ENCODE measurements at places on chromosomes 4 and X.

- DNase-seq = no peak
These were observed 116.6 kb upstream of the RAI2 start for GRCh38 chrX:17977696-17978095.

- DNase-seq = no peak
These were observed 456.0 kb upstream of the FAM241A start for GRCh38 chr4:111689214-111689613.

DNA sequence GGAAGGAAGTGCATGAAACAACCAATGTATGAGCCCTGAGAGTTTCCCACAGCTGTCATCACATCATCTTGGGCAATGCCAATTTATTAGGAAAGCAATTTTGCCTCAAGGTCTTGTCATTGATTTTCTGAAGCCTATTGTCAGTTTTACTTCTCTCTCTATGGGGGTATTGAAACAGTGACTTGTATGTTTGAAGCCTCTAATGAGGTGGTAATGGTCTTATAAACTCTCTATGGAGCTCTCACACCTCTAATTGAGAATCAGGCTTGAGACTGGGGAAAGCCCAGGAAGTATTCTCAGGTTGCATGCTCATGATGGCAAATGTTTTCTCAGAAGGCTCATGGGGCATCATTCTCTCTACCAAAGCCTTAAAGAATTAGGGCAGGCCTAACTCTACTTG is 308.2 kb upstream of the EMCN start:
- DNase-seq = no peak

GRCh38 chr4:82560853-82561785 is 669 bp downstream of the TMEM150C start:
- no peak for DNase-seq

GRCh38 chr4:91325495-91325894 is 978.3 kb upstream of the GRID2 start:
- DNase-seq = no peak

GRCh38 chrX:72621625-72622485 is 49.2 kb upstream of the HDAC8 start:
- no peak for DNase-seq

- no peak for DNase-seq
These were observed 70.7 kb downstream of the SUPT20HL2 start for GRCh38 chrX:24243188-24243587.

DNA sequence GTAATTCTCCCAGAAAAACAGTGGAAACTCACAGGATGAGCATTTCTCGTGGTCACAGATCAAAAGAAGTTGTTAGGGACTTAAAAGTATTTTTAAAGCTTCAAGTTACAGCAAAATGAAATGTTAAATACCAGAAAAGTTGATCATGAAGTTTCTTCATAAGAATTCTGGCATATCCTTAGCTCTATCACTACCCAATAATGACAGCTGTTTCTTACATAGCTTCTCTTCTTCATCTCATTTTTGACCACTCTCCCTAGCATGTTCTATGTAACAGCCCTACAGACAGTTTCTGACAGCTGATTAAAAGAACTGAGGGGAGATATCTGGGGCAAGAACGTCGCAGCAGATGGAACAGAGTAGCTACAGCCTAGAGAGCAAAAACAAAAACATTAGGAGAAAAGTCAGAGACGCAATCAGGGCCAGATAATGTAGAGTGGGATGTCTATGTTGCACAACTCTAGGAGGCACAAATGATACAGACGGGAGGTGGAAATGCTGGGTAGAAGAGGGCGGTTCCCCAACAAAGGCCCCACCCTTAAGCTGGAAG is 108.7 kb downstream of the CORIN start:
- no peak for DNase-seq

DNA sequence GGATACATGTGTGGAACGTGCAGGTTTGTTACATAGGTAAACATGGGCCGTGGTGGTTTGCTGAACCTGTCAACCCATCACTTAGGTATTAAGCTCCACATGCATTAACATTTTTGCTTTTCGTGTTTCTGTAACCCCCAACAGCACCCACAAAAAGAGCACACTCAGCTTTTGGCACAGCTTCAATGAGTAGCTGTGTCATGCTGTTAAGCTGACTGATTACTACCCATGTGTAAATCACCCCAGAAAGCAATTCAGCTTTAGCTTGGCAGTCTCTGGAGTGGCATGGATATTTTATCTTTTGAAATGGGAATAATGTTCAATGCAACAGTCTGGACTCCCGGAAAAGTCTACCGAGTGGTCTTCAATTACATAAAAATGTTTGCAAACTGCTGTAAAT is 734.3 kb downstream of the STIM2 start:
- no peak for DNase-seq

DNA sequence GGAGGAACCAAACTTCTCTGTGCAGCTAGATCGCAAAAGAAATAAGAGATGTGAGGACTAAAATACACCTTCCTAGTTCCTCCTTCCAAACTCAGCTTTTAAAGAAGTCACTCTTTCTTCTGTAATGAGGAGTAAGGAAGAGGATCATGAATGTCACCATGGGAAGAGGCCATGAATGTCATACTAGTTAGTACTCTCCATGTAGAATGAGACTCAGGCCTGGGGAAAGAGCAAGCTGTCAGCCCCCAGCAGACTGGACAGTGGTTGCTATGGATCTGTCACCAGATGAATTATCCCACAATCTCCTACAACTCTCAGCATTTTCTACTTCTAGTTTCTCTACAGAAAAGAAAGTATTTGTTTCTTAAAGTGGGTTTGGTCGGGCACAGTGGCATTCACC is 57.1 kb upstream of the PRDM8 start:
- no peak for DNase-seq

DNA sequence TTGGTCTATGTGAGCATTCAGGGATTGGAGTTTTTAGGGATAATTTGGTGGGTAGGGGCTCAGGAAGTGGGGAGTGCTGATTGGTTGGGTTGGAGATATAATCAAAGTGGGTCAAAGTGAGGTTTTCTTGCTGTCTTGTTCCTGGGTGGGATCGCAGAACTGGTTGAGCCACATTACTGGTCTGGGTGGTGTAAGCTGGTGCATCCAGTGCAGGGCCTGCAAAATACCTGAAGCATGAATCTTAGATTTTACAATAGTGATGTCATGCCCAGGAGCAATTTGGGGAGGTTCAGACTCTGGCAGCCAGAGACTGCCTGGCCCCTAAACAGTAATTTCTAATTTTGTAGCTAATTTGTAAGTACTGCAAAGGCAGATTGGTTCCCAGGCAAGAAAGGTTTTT is 665.6 kb upstream of the PRKX start:
- no peak for DNase-seq

DNA sequence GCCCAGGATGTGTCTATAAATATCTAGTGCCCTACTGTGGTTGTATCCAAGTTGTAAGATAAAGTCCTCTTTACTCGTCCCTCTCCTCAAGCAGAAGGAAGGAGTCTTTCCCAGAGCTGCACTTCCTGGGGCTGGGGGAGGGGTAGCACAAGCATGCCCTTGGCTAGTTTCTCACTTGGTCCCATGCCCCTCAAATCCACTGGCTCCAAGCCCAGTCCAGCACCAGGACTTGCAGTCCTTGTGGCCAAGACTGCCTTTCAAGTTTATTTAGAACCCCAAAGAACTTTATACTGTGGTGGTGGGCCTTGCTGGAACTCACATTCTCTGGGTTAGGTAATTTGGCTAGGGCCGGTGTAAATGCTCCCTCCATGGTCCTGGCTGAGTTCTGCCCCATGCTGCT is 43.2 kb upstream of the SLC10A4 start:
- no peak for DNase-seq

DNA sequence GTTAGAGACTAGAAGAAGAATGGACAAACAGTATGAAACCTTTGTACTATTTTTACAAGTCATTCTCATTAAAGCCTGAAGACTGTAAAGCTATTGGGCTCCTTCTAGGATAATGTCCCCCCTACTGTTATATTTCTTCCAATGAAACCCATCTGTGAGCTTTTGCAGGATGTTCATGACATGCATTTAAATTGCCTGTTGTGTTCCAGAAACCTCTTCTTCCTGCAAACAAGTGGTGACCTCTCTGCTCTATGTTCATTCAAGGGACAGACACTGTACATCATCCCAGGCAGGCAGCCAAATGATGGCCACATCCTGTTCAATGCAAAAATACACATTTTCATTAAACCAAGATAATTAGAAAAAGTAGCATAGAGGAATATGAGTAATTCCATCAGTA is 128.0 kb downstream of the C4orf33 start:
- no peak for DNase-seq

DNA sequence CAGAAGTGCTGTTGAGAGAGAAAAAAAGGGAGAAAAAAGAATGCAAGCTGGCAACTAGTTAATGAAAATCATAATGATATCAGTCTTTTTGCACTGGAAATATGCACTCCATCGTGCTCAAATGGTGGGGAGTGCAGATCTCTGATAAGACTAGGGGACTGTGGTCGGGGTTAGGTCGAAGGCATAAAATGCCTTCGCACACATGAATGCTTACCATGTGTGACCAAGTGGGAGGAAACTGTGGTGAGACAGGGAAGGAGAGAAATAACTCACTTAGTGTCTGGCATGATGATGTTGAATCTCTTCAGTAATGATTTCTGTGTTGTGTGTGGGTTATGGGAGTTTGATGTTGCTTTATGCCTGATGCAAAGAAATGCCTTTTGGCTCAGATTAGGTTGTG is 358.9 kb downstream of the FBXO8 start:
- no peak for DNase-seq

DNA sequence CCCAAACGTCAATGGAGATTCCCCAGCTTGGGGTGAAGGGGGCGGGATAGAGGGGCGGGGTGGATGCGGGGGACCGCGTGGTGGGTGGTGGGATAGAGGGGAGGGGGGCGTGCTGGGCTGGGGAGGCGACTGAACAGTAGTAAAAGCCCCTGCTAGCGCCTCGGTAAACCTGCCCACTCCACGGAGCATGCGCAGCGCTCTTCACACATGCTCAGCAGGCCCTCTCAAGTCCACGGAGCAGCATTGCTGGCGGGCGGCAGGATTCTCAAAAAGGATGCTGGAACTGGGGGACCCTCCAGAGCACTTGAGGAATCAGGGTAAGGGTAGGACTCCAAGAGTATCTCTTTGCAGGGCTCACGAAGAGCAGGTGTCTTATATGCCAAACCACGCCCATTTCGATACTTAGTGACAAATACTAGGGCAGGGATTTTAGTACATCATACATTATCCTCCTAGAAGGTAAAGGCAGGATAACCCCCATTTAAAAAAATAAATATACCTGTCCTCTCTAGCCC is 378 bp upstream of the RPS6KA6 start:
- DNase-seq = no peak

DNA sequence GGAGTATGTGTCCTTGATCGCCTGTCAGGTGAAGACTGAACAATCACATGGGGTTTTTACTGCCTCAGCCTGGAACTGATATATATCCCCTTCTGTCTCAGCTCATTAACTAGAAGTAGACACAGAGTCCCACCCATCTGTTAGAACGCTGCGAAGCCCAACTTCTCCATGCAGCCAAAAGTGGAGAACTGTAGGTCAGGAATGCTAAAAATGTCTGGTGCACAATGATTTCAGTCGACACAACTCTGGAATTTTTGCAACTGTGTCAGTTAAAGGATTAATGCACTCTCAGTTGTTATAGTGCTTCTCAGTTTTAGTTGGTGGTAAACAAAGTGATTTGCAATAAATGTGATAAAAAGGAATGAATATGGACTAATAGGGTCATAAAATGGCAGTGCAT is 287.2 kb downstream of the INPP4B start:
- no peak for DNase-seq

GRCh38 chrX:115449742-115450141 is 111.2 kb upstream of the PLS3 start:
- DNase-seq = no peak

DNA sequence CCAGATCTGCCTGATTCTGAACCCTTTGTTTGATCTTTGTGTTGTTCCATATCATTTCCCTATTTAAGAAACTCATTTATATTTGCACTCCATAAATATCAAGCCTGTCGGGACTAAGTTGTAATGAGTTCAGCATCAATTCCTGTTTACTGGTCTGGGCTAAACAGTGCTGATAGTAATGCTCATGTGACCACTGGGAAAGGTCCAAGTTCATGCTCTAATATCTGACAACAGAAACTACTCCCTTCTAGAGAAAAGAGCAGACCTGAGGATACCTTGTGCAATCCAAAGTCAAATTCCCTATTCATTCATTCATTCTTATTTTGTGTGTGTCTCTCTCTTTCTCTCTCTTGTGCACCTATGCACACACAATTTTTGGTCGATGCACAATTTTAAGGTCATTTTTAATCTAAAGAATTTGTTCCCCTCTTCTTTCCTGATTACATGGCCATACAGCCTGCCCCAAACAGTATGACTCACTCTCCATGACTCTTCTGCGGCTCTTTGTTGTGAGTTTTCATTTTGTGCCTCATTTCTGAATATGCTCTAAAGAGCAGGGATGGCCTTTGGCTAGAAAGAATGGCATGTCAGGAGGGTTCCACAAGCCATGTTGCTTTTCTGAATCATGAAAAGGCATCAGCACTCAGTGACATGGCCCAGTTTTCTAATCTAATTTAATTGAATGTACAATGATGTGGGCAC is 664.3 kb downstream of the RPA4 start:
- DNase-seq = no peak

All from stimulated activated CD8-positive, alpha-beta memory T cell treated with anti-CD3 and anti-CD28 coated beads, Interleukin-15, amount 100 ng/mL, for 24 hours (primary cell).